Keratinocyte (primary cell): ENCODE measurements at places on chromosomes 11 and 22.

DNA sequence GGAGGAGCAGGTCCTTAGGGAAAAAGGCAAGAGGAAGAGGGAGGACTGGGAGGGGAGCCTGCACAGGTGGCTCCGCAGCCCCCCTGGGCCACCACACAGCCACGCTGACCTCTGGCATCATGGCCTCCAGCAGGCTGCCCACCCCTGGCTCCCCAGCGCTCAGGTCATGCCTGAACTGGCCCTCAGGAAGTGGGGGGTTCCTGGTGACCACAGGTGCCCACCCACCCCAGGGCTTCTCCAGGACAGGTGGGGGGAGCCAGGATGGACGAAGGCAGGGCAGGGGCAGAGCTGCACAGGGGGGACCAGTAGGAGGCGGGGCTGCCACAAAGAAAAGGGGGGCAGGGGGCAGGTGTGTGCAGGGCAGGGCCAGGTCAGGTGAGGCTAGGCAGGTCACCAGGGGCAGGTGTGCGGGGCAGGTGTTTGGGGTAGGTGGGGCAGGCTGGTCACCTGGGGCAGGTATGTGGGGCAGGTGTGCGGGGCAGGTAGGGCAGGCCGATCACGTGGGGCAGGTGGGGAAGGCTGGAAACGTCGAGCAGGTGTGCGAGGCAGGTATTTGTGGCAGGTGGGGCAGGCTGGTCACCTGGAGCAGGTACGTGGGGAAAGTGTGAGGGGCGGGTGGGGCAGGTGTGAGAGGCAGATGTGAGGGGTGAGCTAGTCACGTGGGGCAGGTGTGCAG lies 997 bp downstream of the DEAF1 start:
- no peak for DNase-seq

GRCh38 chr22:47376901-47377505 lies 614.6 kb downstream of the TBC1D22A start:
- no peak for DNase-seq

DNA sequence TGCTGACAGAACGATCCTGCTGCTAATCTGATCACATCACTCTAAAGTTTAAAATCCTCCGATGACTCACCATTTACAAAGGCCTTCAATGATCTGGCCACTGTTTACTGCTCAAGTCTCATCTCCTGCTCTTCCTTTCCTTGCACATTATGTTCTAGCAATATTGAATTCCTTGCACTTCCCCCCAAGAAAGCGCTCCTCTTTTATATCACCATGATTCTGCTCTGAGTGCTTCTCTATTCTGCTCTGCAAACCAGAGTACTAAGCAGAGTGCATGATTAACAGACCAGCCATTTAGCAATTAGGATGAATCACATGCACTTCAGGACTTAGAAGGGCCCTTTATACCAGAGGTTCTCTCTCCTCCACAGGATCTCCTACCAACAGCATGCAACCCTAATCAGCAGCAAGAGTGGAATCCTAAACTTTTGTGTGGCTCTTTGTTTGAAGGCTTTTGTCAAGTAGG lies 1122.8 kb upstream of the CCDC90B start:
- DNase-seq, result no peak

DNA sequence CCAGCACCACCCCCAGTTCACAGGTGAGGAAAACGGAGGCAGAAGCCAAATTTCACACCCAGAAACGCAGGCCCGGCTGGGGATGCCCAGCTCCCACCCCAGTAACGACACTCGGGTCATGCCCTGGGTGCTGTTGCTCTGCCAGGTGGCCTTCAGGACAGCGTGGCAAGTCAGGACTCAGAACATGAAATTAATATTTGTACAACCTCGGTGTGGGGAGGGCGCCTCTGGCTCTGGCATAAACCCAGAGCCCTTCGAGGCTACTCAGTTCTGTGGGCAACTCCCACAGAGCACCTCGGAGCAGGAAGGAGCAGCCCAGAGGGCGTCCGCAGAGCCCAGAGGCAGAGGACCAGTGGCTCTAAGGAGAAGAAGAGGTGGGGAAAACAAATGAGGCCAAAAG lies 71.6 kb downstream of the CELSR1 start:
- no peak for DNase-seq

DNA sequence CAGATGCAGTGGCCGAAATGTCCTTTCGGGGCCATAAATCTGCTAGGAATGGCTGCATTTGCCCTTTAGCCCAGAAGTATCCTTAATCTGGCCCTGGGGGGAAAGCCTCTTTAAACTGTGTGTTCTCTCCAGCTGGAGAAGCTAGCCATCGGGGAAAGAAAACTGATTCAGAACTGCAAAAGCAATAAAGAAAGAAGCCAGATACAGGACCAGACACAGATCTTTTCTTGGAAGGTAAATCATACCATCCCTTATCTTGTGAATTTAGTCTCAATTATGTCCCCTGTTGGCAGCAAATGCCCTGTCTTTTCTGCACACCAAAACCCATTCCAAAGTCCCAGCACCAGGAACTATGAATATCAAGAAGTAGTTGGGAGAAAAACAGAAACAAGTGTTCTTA lies 25.6 kb downstream of the PC start:
- no peak for DNase-seq

DNA sequence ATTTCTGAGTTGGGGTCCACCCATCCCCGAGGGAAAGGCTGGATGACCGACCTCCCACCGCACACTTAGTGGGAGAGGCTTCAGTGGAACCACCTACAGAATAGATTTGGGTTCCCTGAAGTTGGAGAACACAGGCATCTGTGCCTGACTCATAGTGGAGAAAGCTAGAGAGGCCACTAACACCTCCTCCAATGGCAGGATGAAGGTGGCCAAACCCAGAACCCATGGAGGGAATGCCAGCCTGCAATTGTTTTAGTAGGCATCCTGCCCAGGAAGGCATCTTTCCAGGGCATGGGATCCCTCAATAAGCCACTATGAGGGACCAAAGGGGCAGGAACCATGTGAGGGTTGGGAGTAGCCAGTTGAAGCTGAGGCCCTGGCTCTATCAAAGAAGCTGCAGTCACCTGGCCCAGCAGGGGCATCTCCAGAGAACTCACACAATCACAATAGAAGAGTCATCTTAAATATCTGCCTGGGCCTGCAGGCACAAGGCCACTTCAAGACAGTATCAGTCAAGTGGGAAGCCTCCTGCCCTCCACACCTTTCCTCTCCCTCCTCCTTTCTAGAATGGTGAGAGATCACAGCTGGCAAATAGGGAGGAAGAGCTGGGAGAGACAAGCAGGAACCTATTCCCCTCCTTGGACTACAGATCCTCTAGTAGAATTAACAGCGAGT lies 124.1 kb upstream of the CSNK2A3 start:
- DNase-seq, result no peak

GRCh38 chr11:6586434-6587359 lies 16.7 kb downstream of the RRP8 start:
- no peak for DNase-seq

DNA sequence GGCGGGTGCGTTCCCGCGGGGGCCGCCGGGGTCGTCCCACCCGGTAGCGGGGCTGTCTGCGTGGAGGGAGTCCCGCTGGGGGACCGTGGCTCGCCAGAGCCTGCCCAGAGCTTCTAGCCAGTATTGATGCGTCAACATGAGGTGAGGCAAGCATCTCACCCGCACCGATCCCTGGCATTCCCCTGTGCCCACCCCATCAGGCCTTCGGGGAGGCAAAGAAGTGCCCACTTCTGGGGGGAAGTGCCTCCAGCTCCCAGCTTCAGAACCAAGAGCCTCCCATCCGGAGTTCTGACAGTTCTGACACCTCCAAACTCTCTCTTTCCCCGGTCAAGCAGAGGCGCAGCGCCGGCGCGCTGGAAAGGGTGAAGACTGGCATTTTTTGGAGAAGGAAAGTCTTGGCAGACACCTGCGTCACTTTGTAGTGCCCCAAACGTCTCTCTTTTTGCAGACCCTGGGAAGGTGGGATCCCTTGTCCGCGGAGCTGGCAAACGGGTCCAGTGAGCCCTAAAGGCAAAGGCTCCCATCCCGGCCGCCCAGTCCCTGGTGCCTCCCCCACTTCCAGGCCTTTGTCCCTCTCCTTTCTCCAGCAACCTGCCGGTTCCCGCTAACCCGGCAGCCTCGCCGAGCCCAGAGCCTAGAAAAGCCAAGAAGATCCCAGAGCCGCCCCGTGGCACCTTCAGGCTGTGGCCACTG lies 3.2 kb upstream of the PAX6 start:
- DNase-seq, result no peak

DNA sequence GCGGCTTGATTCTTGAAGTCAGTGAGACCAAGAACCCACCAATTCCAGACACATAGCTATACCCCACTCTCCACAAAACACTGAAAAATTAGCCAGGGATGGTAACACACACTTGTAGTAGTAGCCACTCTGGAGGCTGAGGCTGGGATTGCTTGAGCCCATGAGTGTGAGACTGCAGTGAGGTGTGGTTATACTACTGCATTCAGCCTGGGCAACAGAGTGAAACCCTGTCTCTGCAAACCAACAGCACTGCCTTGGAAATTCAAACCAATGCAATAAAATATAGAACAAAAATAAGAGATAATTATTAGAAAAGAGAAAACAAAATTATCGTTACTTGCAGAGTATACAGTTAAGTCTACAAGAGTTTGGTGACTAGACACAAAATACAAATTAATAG lies 20.2 kb upstream of the PRDM10 start:
- no peak for DNase-seq

GRCh38 chr22:18929459-18929858 lies 6.6 kb downstream of the PRODH start:
- no peak for DNase-seq

DNA sequence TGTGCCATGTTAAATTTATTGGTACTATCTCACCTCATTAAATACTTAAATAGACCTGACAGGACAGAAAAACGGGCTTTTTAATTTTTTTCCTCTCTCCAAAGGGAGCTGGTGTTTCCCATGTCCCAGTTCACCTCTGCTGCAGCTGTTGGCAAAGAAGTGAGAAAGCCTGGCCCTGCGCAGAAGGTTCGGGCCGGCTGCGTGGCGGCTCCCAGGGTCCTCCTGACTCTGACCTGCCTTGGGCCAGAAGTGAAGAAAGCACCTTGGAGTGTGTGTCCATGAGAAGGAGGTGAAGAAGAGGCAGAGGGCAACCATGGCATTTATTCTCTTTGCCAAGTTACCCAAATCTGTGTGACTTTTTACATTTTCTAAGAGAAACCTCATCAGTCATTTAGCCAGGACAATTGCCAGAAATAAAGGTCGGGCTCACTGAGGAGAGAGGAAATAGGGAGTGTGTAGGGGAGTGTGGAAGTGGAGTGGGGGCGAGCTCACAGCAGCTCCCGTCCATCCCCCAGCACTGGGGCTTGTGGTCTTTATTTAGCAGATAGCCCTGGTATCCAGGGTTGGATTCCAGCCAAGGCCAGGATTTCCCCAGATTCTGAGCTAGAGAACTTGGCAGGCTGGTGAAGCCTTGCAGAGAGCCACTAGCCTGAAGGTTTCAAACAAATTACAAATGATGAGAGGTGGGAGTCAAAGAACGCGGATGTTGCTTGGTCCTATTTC lies 102.4 kb upstream of the CADM1 start:
- DNase-seq, result no peak

DNA sequence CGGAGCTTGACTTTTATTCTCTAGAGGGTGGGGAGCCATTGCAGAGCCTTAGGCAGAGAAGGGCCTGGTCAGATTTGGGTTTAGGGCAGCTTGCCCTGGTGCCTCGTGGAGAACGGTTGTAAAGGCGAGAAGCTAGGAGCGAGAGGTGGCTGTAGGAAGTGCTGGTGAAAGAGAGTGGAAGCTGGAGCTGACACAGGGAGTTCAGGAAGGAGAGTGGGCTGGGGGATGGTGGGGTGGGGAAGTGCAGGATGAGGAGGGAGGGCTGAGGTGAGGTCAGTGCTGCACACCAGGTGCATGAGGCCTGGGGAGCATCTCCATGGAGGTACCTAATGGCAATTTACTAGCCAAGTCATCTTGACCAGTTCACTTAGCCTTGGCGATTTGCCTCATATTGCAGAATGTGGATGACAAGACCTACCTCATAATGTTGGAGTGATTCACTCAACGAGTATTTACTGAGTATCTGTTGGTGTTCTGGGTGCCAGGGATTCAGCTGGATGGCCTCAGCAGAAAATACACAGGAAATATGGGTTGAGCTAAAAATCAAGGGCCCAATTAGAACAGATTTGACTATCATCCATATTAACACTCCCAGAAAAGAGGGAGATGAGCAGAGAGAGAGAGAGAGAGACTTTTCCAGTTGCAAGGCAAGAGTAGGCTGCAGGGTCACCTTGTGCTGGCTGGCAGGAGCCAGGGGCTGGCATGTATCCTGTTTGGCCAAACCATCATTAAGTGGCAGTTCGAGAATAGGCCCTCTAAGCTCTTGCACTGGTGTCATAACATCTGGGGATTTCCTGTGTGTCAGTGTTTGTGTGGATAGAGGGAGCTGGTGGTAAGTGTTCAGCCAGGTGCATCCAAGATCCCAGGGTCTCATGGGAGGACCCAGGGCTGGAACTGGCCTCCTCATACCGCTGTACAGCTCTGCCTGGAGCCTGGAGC lies 44.4 kb upstream of the CLDN5 start:
- no peak for DNase-seq

- no peak for DNase-seq
Measured at GRCh38 chr11:10538924-10539323, 2.1 kb downstream of the RNF141 start.

GRCh38 chr11:69893631-69894030 lies 74.4 kb upstream of the FGF3 start:
- no peak for DNase-seq

- DNase-seq, result no peak
Measured at GRCh38 chr11:9651899-9652748, 11.8 kb upstream of the SWAP70 start.

DNA sequence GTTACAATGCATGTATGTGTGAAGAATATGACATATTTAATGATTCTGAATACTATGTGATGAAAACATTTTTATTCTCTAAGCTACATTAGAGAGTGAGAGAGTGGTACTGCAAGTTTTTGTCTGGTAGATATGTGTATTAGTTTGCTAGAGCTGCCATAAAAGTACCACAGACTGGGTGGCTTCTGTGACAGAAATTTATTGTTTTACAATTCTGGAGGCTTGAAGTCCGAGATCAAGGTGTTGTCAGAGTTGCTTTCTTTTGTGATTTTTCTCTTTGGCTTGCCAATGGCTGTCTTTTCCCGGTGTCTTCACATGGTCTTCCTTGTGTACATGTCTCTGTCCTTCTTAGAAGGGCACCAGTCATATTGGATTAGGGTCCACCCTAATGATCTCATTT lies 6.9 kb upstream of the OR10W1 start:
- DNase-seq, result no peak

- no peak for DNase-seq
Measured at GRCh38 chr11:112260490-112260889, at the start of gene PLET1. TSS of gene PLET1 (minus strand) at chr11:112260860. CDS start at chr11:112260589, 271 bp downstream.

- no peak for DNase-seq
Measured at GRCh38 chr11:94201004-94201465, 72.4 kb downstream of the PANX1 start.

GRCh38 chr11:16778876-16779275 lies 40.4 kb downstream of the C11orf58 start:
- DNase-seq, result no peak

- DNase-seq, result no peak
Measured at GRCh38 chr11:103806130-103806895, 230.1 kb upstream of the DDI1 start.

GRCh38 chr22:39234472-39234787 lies 10.4 kb downstream of the PDGFB start:
- no peak for DNase-seq
